Dorsolateral prefrontal cortex (tissue), 122 donors: ENCODE measurements at places on chromosomes 5 and 9. TPM values are rescaled to one million over a fixed set of nuclear protein-coding genes. Genes with fewer than 3 reads are reported as not detected.

The PHF24 gene
- 131 TPM for total RNA-seq

The NR2F1 gene
- 108 TPM for total RNA-seq

The KCTD16 gene
- 56.5 TPM for total RNA-seq

The ANGPTL2 gene
- 5.4 TPM for total RNA-seq

The PCDHGB6 gene
- 11.6 TPM for total RNA-seq

The GAPVD1 gene
- total RNA-seq = 69.7 TPM

The TEX48 gene
- total RNA-seq = not detected

The PCDHB8 gene
- 4.4 TPM for total RNA-seq

The PCDHB12 gene
- 12.4 TPM for total RNA-seq

The CDH6 gene
- 25.0 TPM for total RNA-seq

The CATSPER3 gene
- total RNA-seq = 0.38 TPM

The PAEP gene
- total RNA-seq = not detected

The PTPRD gene
- total RNA-seq = 282 TPM

The BARHL1 gene
- total RNA-seq = not detected

The BTNL3 gene
- not detected for total RNA-seq

The AQP3 gene
- 3.2 TPM for total RNA-seq

The DEPDC1B gene
- total RNA-seq = 0.79 TPM

The SPINK9 gene
- total RNA-seq = 0.87 TPM

The ZNF474 gene
- 0.59 TPM for total RNA-seq

The F12 gene
- total RNA-seq = 8.4 TPM

The SLC34A1 gene
- total RNA-seq = not detected

The GPX3 gene
- total RNA-seq = 49.9 TPM

The SLC6A7 gene
- total RNA-seq = 46.4 TPM

The SHOC1 gene
- total RNA-seq = not detected
